Stimulated activated CD4-positive, alpha-beta T cell treated with anti-CD3 and anti-CD28 coated beads, Interleukin-15, amount 100 ng/mL, for 48 hours (primary cell): ENCODE measurements at places on chromosomes 5 and 9.

DNA sequence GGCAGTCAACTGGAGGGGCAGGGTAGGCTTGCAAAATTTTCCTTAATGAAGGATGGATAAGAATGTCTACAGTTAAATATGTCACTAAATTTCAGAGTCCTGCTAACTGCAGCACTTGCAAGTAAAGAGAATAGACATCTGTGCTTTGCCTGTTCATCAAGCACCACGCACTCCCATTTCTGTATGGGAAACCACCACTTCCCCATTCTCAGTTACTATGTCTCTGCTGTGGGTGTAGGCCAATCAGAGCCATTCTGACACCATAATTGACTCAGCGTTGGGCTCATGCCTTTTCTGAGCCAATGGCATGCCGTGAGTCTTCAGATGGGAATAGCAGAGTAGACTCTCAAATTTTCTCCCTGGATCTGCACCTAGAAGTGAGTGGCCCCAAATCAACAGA, 247.5 kb downstream of the GABRB2 start:
- no peak for DNase-seq

DNA sequence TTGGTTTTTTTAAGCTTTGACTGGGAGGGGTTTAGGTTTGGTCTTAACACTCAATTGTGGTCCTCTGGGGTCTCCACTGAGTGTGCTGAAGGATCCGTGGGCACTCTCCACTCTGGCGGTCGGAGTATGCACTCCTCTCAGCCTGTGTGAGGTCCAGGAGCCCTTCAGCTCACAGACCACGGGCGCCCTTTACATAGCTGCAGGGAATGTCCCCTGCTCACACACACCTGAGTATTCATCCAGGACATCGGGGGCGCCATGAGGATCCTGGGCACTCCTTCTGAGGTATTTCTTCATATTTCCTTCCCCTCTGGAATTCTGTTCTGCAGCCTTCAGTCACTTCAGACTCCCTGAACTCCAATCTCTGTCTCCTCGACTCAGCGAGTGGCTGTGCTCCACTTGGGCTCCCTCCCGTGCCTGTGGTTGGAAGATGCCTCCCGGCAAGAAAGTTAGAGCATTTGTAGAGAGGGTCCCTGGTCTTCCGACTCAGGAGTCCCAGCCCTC, 12.5 kb downstream of the TRIP13 start:
- no peak for DNase-seq

GRCh38 chr5:114412510-114413171, 50.8 kb downstream of the KCNN2 start:
- no peak for DNase-seq

- no peak for DNase-seq
Measured at GRCh38 chr9:133737774-133738639, at the start of gene SARDH. SARDH (minus strand) TSS chr9:133738352; CDS start chr9:133734173, 4,179 bp downstream.

DNA sequence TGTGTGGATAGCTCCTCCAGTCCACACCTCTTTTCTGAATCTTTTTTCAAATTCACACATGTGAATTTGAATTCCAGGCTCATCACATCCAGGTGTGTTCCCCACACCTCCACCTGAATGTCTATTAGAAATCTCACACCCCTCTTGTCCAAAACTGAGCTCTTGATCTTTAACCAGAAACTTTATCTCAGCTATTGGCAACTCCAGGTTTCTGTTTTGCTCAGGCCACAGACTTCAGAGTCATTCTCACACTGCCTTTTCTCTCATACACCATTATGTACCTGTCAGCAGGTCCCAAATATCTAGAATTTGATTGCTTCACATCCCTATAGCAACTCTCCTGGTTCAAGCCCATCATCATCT, 11.6 kb downstream of the NIPSNAP3B start:
- DNase-seq, result no peak

- DNase-seq, result no peak
Measured at GRCh38 chr5:159971931-159972461, 36.9 kb upstream of the TTC1 start.

DNA sequence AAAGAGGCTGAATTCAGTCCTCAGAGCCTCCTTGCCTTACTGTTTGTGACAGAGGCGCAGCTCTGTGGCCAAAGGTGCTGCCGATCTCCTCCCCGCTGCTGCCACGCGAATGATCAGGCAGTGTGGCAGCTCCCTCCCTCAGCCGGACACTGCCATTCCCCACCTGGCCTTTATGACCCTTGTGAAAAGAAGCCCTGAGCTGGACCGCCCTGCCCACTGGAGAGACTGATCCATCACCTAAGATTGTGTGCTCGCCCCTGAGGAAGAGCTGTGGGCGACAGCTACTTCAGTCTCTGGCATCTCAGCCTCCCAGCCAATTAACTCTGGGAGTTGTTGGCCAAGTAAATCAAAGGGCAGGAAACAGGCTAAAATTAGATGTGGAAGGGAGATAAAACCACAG, 90.9 kb downstream of the CARTPT start:
- no peak for DNase-seq

DNA sequence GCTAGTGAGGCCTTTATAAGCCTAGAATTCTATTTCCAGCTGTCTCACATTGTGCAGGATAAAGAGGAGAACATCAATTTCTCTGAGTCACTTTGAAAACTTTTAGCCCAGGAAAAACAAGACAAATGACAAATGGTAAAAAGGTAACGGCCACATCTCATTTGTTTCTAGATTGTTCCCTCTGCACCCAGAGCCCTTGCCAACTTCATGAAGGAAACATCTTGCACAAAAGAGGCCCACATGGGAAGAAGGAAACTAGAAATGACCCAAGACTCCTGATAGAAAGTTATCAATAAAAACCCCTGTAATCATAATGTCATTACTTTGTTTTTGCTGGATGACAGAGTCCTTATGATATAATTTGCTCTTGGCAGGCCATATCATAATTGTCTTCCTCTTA, 5.3 kb downstream of the DPYSL3 start:
- DNase-seq, result no peak

GRCh38 chr5:30413540-30413939, 779.9 kb upstream of the CDH6 start:
- no peak for DNase-seq

GRCh38 chr9:71306134-71306533, 184.7 kb upstream of the TRPM3 start:
- DNase-seq, result no peak
